ENCODE measurements at places on chromosomes 6 and 20.

DNA sequence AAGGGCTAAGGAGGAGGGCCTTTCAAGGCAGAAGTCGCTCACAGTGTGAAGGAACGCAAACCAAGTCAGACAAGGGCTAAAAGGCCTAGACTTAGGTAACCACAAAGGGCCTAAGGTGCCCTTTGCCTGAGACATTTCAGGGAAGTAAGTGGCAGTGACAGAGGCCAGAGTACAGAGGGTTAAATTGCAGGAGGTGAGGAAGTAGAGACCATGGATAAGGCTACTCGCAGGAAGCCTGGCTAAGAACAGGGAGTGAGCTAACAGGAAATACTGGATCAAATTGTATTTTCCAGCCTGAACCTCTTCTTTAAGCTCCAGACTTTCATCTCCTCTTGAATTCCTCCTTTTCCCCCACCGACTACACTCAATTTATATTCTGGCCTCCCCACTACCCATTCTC is 16.6 kb downstream of the ZHX3 start:
- no peak for DNase-seq

- no peak for DNase-seq
Observed at GRCh38 chr6:88045521-88046136, 2.0 kb upstream of the SPACA1 start.

DNA sequence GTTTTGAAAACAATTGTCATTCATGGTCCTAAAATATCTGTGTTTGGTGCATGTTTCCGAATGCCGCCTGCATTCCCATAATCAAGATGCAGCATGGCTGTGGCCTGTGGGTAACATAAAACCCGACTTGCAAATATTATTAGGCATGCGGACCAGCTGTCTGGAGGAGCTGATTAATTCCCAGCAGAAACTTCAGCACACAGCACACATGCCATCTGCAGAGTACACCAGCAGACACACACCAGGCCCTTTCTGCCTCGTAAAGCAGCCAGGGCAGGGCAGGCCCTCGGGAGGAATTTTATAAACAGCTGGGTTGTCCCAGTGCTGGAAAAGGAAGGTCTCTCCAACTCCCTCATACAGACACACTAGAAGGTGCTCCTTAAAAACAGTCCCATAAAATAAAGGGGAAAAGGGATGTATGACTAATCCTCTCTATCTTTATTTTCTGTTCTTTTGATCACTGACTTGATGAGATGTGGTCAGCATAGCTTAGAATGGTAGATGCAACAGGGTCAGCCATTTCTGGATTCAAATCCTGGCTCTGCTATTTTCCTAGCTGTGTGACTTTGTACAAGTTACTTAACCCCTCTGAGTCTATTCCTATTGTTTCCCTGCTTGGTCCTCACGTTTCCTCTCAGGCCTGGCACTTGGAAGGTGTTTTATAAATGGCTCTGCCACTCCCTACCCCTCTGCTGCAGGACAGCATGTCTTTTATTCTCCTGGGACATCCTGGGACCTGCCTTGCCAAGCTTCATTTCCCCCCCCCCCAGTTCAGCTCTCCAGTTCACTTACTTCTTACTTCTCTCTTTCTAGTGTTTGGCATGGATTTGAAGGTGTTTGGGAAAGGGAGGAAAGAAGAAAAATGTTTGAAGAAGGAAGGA is 85.9 kb upstream of the TRAF3IP2 start:
- no peak for DNase-seq

DNA sequence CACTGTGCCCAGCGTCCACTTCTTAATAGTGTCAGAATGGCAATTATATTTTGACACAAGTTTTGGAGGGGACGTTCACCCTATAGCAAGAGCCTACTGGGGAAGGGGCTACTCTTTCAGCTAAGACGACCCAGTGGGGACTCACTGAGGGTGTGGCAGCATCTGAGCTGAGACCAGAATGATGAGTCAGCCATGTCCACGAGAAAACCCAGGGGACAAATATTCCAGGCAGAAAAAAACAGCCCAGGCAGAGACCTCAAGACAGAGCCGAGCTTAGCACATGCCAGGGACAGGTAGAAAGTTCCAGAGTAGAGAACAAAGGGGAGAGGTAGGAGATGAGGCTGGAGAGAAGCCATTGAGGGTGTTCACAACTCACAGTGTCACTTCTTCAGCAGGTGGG is 11.2 kb downstream of the CNBD2 start:
- no peak for DNase-seq

DNA sequence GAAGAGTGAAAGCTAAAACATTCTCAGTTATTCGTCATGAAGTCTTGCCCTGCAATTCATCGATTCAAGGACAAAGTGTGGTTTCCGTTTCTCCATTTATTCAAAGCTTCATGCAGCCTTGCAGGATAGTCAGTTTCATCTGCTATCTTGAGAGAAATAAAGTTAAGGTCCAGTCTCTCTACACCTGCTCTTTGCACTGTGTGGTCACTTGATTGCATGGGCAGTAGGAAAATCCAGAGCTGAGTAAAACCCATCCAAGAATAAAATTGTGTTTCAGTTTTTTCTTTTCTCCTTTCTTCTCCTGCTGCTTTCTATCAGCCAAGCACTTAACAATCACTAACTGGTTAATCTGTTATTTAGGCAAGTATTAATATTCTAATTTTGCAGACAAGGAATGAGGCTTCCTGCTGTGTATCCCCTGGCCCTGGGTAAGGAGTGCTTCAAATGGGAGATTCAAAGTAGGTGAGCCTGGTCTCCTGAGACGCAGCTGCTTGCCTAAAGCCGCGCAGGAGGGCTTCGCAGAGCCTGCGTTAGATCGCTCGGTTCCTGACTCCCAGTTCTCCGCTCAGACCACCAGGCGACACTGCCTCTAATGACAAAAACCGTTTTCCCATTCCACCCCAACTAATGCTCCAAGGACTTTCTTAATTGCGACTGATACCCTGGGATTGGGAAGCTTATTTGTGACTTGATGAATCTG is 808.3 kb downstream of the TFAP2A start:
- DNase-seq: no peak

DNA sequence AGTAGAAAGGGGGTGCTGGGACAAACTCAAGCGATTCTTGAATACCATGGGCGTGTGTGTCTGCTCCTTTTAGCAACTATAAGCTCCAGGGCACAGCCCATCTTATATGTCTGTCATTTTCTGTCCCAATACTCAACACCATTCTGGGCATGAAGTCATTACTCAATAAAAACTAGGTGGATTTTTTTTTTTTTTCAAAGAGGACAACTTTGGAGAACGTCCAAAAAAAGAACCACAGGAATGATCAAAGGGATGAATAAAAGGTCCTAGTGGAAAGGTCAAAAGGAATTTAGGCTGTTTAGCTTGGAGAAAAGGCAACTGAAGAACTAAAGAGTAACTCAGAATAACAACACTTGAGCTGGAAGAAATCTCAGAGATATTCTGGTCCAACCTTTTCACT is 24.4 kb downstream of the UQCC1 start:
- no peak for DNase-seq

DNA sequence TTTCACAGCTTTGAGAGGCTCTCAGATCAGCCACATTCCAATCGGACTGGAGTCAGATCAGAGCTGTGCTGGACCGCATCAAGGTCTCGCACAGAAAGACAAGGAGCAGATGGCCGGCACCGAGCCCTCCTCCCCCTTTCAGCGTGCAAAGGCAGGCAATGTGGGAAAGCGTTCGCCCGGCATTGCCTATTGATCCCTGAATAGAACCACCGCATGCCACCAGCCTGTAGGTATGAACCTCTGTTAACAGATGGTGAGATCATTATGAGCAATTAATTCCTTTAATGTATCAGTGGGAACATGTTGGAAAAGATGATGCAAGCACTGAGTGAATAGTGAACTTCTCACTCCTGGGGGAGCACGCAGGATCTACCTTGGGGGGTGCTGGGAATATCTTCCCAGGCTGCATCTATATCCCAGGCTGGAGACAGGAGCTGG is 117.5 kb upstream of the ID4 start:
- peak; percentile 7 for DNase-seq

GRCh38 chr6:128836761-128837160 is 46.2 kb upstream of the LAMA2 start:
- no peak for DNase-seq

DNA sequence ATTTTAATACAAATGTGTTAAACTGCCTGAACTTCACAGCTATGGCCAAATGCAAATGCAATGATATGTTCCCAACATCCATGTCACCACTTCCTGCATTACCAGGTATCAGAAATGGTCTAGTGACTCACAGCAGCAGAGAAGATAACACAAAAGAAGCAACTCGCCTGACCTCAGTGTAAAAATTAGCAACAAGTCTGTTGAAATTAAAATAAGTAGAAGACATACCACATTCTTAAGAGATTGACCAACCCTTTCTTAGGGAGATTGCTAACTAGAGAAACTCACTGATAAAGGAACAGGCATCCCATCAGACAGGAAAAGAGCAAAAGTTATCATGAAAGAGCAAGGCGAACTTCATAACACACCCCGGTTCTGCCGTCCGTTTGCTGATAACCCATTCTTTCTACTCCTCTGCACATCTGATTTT is 45.1 kb downstream of the RNASET2 start:
- DNase-seq: no peak

- no peak for DNase-seq
Observed at GRCh38 chr6:15483060-15483459, 179.8 kb downstream of the DTNBP1 start.

- DNase-seq: no peak
Observed at GRCh38 chr20:33051333-33051732, 2.4 kb upstream of the BPIFB3 start.

- DNase-seq: no peak
Observed at GRCh38 chr6:498795-499231, 107.3 kb downstream of the IRF4 start.

GRCh38 chr6:43215066-43215465 is 14.2 kb downstream of the DNPH1 start:
- DNase-seq: no peak

GRCh38 chr6:43915208-43915869 is 145.3 kb downstream of the VEGFA start:
- no peak for DNase-seq

GRCh38 chr20:25587536-25587935 is 2.2 kb upstream of the NINL start:
- no peak for DNase-seq

DNA sequence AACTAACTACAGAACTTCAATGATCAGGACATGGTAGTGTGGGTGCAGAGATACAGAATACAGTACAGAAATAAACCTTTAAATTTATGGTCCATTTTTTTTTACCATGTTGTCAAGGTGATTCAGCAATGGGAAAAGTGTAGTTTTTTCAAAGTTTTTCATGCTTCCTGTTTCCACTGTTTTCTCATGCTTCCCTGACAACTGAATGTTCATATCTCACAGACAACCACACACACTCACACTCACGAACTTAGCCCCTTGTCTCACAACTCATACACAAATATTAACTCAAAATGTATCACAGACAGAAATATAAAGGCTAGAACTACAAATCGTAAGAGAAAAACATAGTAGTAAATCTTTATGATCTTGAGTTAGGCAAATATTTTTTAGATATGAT is 232.6 kb upstream of the CDYL start:
- DNase-seq: no peak

- DNase-seq: no peak
Observed at GRCh38 chr6:156767603-156768467, 9.3 kb upstream of the ARID1B start.

- no peak for DNase-seq
Observed at GRCh38 chr6:129446272-129447197, 263.4 kb downstream of the ARHGAP18 start.

DNA sequence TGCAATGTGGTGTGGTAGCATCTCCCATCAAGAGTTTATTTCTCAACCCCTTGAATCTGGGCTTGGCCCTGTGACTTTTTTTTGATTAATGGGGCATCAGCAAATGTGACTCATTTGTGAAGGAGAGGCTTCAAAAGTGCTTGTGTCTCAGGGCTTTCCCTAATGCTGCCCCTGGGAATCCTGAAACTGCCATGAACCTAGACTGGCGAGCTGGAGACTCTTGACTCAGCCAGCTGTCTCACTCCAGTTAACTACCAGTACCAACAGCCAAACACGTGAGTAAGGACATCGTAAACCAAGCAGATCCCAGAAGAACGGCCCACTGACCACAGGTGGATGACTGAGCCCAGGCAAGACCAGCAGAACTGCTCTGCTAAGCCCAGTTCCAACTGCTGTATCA is 72.8 kb upstream of the ADTRP start:
- DNase-seq: no peak

DNA sequence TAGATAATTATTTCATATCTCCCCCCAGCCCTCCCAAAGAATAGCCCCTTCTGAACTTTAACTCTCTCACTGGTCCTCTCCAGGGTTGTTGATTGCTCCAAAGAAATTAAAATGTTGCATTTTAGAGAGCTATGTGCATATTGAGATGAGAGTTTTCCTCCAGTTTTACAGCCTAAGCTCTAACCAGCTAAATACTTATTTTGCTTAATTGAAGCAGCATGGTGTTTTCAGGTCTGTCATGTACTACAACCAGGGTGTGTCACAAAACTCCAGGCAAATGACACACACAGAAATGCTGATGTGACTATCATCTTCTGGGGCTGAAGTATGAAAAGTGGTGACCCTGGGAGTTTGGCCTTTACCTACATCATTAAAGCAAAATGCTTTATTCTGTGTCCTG is 196.8 kb upstream of the STXBP5 start:
- no peak for DNase-seq

- no peak for DNase-seq
Observed at GRCh38 chr20:49275636-49276035, 2.2 kb downstream of the ZNFX1 start.

DNA sequence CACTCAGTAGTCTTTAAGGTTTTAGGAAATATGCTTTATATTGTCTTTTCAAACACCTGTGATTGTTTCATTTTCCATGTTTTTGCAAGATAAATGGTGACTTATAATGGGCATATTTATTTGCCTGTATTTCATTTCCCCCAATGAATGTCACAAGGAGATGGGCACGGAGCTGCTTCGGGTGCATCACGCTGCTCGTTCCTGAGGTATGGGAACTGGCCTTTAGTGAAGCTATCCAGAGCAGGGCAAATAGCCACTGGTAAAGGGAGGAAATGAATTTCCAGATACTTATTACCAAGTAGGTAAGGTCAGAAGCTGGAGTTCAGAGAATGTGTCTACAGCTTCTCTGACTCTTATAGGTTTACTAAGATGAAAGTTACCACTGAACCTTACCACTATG is 3.7 kb downstream of the POU3F2 start:
- no peak for DNase-seq

DNA sequence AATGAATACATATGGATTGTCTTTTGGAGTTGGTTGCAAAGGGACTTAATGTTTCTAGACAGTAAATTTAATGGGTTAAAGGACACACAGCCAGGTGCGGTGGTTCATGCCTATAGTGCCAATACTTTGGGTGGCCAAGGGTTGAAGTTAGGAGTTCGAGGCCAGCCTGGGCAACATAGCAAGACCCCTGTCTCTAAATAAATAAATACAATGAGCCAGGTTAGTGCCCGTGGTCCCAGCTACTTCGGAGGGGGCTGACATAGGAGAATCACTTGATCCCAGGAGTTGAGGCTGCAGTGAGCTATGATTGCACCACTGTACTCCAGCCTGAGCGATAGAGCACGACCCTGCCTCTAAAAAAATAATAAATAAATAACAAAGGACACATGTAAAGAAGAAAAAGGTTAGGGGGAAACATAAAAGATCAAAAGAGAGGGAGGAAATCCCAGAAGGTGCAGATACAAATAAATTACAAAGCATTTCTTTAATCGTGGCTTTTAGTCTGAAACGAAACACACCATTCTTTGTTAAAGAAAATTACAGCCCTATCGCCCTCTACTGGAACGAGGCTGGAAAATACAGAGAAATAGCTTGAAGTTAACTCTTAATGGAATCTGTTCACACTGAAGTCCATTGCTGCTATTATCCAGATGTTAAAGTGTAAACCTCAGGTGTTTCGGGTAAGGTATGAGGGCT is 42.6 kb upstream of the SCML4 start:
- DNase-seq: peak; percentile 36

All from muscle of arm (tissue), 14 donors.